Pons (tissue), 1 donor: ENCODE measurements at places on chromosomes 16 and 17.

- DNase-seq = no peak
Measured at GRCh38 chr17:48254896-48255295, 147.3 kb downstream of the SNX11 start.

DNA sequence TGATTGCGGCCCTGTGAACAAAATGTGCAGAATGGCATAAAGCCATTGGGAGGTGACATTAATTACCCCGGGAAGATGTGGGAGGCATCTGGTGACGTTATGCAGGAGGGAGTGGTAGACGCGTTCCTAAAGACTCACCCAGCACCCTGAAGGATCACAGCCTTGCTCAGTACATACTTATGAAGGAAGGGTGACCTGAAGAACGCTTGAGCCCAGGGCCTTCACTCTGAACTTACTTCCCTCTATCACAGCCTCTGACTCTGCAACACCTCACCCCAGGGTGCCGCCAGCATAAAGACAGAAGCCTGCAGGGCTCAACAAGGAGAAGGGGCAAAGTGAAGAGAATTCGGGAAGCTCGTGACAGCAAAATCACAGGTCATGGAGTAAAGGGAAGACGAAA lies 9.4 kb downstream of the MFSD6L start:
- DNase-seq = no peak

DNA sequence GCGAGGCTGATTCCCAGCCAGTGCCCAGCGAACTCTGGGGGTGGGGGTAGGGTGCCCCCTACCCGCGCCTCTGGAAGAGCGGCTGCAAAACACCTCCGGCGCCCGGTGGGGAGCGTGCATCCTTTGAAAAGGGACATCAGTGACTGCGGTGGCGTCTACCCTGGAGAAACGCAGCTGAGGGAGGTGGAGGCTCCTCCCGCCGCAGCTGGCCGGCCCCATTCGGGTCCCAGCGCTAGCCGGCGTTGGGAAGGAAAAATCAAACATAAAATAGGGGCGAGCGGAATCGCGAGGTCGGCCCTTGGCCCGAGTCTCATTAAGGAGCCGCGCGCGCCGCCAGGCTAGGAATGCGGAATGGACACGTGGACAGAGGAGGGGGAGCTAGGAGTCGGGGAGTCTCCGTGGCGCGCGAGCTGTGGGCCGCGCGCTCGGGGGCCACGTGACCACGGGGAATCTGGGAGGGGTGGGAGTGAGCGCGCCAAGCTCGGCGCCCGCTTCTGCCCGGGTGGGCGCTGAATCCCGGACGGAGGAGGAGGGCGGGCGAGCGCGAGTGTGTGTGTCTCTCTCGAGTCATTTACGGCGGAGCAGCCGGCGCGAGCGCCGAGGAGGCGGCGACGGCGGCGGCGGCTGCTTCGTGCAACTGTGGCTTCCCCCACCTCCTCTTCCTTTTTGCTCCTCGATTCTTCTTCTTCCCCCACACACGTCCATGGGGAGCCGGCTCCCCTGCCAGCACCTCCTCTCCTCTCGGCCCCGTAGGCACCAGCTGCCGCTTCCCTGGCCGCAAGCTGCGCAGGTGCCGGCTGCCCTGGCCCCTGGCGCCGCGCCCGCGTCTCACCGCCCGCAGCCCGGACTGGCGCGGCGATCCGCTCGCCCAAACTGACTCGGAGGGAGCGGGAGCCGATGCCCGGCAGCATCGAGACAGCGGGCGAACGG lies at the start of gene TMEM132E:
TMEM132E (plus strand) TSS at position 566 of the 930 bp plus-strand sequence. CDS start 1,495 bp downstream, outside the sequence.
- peak; percentile 73 for DNase-seq

GRCh38 chr16:69511651-69512050 lies 54.1 kb upstream of the NFAT5 start:
- no peak for DNase-seq

DNA sequence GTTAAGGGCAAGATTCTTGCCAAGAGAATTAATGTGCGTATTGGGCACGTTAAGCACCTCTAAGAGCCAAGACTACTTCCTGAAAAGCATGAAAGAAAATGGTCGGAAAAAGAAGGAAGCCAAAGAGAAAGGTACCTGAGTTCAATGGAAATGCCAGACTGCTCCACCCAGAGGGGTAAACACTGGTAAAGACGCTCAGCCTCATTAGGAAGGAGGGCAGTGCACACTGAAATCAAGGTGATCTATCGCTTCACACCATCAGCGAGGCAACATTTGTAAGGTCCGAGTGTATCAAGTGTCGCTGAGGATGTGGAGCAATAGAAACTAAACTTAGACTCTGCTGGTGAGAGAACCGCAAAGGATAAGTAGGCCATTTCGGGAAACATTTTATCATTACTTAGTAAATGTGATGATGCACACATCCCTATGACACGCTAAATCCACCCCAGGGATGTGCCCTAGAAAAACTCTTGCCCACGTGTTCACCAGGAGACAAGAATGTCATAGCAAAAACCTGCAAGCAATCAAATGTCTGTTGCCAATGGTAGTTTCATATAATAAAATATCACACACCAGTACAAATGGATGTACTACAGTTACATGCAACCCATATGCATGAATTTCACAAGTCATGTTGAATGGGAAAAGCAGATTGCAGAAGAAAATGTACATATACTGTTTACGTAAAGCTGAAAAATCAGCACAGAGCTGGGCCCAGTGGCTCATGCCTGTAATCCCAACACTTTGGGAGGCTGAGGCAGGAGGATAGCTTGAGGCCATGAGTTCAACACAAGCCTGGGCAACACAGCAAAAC lies 23.6 kb downstream of the CNTROB start:
- DNase-seq = no peak

- DNase-seq = peak; percentile 15
Measured at GRCh38 chr16:47493381-47494337, 32.5 kb downstream of the PHKB start.

GRCh38 chr17:44360826-44361225 lies 2.8 kb downstream of the FAM171A2 start:
- DNase-seq = no peak

GRCh38 chr17:1975573-1975972 lies 49.6 kb downstream of the RTN4RL1 start:
- no peak for DNase-seq

GRCh38 chr17:82204831-82205719 lies 7.6 kb downstream of the CCDC57 start:
- DNase-seq = no peak

DNA sequence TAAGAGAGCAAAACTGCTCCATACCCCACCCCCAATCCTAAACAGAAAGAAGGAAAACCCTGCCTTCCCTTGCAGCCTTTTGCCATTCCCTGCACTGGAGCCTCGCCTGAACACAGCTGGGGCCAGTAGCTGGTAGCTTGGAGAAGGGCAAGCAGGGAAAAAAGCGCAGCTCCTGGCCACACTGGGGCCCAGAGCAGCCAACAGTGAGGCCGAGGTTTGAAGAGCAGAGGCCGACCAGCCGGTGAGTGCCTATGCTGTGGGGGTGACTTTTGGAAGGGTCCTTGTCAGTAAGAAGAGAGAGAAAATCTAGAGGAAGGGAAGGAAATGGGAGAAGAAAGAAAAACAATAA lies 3.2 kb upstream of the HOXB9 start:
- no peak for DNase-seq

DNA sequence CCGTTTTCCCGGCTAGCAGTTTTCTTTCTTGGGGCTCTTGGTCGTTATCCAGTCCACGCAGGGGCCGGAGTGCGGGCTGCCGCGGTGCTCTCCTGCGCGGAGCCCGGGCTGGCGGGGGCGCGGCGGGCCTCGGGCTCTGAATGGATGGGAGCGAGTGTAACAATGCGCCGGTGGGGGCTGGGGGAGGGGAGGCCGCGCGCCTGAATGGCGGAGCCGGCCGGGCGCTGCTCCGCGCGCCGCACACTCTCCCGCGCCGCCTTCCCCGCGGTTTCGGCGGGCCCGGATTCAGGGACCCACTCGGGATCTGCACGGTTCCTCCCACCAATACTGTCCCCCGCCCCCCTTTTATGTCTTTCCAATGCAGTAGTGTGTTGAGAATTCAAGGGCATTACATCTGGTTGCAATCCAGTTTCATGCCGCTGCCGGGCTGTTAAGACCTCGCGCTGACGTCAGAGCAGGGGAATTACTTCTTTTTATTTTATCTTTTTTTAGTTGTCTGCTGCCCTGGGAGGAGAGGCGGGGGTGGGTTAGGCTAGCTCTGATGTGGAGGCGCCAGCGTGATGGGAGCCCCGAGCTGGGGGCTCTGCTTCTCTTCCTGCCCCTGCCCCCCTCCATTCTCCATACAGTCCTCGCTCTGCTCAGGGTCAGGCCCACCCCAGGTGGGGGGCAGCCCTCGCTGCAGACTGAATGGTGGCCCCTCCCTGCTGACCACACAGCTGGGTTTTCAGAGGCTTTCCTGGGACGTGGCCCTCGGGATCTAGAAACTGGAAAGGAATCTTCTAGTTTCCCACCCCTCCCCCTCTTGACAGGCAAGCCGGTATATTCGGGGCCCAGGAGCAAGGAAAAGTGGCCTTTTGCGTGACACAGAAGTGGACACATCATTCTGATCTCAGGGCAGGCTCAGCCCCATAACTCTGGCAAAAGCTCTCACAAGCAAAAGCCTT lies 1.8 kb downstream of the RAI1 start:
- peak; percentile 58 for DNase-seq

- DNase-seq = no peak
Measured at GRCh38 chr17:76370261-76370993, 14.0 kb upstream of the SPHK1 start.

GRCh38 chr16:61946019-61946418 lies 90.2 kb downstream of the CDH8 start:
- no peak for DNase-seq

GRCh38 chr17:82519971-82520903 lies 705 bp downstream of the FOXK2 start:
- DNase-seq = peak; percentile 29

- no peak for DNase-seq
Measured at GRCh38 chr17:871751-872519, 89.8 kb downstream of the MRM3 start.

GRCh38 chr16:11212798-11213196 lies 43.2 kb downstream of the SOCS1 start:
- no peak for DNase-seq

DNA sequence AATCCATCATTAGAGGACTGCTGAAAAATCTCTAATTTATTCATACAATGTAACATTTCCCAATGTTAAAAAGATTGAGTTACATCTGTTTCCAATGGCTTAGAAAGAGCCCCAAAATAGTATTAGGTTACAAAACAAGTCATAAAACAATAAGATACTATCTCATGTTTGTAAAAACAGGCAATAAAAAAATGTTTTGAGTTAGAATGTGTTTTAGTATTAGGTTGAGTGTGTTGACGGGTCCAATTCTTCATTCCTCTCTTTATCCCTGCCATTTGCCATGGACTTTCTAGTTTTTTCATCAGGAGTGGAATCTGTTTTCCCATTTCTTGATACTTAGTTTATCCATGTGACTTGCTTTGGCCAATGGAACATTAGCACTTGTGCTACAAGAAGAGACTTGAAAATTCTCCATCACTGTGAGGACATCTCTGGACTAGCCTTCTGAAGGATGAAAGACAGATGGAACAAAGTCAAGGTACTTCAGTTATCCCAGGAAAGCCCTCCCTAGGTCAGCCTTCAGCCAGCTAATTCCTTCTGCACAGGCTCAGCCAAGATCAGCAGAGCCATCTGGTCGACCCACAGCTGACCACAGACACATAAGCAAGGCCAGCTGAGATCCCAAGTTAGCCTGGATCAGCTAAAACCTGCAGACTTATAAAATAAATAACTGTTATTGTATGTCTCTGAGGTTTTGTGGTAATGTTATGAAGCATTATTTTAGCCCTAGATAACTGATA lies 83.3 kb downstream of the HS3ST3A1 start:
- no peak for DNase-seq

GRCh38 chr16:30546115-30546514 lies 11.5 kb upstream of the ZNF747 start:
- no peak for DNase-seq

- no peak for DNase-seq
Measured at GRCh38 chr16:49494474-49494873, 120.9 kb downstream of the C16orf78 start.
